ENCODE measurements at places on chromosomes 6 and 20. TPM values are rescaled to one million over a fixed set of nuclear protein-coding genes. Genes with fewer than 3 reads are reported as not detected.

The LTB gene
- total RNA-seq, result 178 TPM

The JARID2 gene
- 25.9 TPM for total RNA-seq

The CD93 gene
- 0.46 TPM for total RNA-seq

The PABPC1L gene
- total RNA-seq, result 81.6 TPM

The NKX2-2 gene
- total RNA-seq, result not detected

The SLC16A10 gene
- total RNA-seq, result 5.3 TPM

The METTL24 gene
- total RNA-seq, result not detected

The ALDH8A1 gene
- 0.91 TPM for total RNA-seq

The NRM gene
- 27.1 TPM for total RNA-seq

The LY6G5C gene
- 3.1 TPM for total RNA-seq

The PCSK2 gene
- not detected for total RNA-seq

The MICB gene
- total RNA-seq, result 22.5 TPM

The SLC17A2 gene
- total RNA-seq, result not detected

The SEC63 gene
- total RNA-seq, result 82.6 TPM

The TREM1 gene
- total RNA-seq, result not detected

The EPHA7 gene
- total RNA-seq, result not detected

The SPTLC3 gene
- total RNA-seq, result 0.08 TPM

The GJA10 gene
- not detected for total RNA-seq

The TRIM40 gene
- not detected for total RNA-seq

The SERINC3 gene
- 54.7 TPM for total RNA-seq

The ESF1 gene
- 25.2 TPM for total RNA-seq

The NFKBIL1 gene
- 12.3 TPM for total RNA-seq

The DLK2 gene
- total RNA-seq, result 1.4 TPM

The SLC22A2 gene
- total RNA-seq, result not detected

The TREML2 gene
- 2.0 TPM for total RNA-seq

The GPR6 gene
- total RNA-seq, result not detected

The NKAIN4 gene
- total RNA-seq, result not detected

The ARMH2 gene
- not detected for total RNA-seq

The JAG1 gene
- total RNA-seq, result 0.15 TPM

The GCNT2 gene
- 1.7 TPM for total RNA-seq

The DAAM2 gene
- not detected for total RNA-seq

The SCRT2 gene
- not detected for total RNA-seq
